ENCODE measurements at places on chromosomes 4 and X.

DNA sequence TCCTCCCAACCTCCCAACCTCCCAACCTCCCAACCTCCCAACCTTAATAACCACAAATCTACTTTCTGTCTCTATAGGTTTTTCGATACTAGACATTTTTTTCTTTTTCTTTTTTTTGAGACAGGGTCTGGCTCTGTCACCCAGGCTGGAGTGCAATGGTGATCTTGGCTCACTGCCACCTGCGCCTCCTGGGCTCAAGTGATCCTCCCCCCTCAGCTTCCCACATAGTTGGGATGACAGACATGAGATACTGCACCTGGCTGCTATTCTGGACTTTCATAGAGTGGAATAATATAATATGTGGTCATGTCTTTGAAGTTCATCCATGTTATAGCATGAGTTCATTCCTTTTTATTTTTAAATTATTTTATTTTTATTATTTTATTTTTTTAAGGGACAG lies 39.5 kb upstream of the ZFX start:
- DNase-seq, result no peak

DNA sequence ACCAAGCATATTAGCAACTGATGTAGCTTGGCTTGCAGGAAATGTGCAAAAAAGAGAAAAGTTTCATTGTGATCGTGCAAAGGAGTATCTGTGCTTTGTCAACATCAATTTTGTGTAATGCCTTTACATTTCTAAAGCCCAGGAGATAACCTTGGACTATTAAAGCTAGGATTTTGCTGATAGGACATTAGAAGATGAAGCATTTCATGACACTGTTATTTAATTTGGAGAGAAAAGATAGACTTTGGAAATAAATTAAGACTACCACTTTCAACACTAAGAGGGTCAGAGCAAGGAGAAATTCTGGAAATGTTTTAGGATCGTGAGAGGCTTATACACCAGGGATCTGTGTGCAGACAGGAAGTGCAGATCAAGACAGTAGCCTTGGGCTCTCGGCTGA lies 120.6 kb upstream of the MID1 start:
- DNase-seq, result no peak

DNA sequence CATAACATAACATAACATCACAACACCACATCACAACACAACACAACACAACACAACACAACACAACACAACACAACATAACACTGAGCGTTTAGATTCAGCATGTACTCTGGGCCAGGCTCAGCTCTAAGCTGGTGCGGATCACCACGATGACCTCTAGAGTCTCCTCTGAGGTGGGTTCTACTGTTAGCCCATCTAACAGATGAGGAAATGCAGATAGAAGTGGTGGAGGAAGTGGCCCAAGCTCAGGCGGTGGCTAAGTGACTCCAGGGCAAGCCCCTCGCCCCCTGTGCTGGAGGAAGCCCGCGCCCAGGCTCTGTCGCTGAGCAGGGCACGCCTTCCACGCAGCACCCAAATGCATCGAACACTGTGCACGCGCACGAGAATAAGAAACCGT lies 45.3 kb upstream of the CDKN2AIP start:
- no peak for DNase-seq

GRCh38 chr4:112857461-112857860 lies 192.0 kb upstream of the ANK2 start:
- DNase-seq, result no peak

DNA sequence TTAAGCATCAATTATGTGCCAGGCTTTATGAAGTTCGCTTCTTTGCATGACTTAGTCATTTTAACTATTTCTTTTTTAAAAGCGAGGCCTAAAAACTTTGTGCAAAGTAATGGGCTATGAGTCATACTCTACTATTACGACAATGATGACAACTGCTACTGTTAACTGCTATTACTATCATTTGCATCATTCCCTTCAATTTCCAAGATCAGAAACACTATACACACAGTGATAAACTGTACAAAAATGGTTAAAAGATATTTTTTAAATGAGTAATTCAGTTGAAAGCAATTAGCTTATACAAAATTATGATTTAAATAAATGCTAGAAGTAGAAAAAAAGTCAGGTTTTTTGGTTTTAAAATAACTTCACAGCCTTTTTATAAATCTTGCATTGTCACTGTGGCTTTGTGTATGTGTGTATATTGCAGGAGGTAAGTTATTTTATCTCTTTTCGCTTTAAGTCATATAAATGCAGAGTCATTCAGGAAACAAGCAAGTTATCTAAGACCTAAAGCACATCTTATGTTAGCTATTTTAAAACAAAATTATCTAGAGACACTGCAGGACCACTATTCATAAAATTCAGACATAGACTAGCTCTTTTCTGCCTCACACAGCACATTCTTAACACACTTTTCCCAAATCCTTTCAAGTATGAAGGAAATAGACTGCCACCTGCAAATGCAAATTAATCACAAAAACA lies 18.5 kb upstream of the CXCL3 start:
- no peak for DNase-seq

GRCh38 chr4:81675791-81676393 lies 204.2 kb upstream of the RASGEF1B start:
- no peak for DNase-seq
